ENCODE measurements at places on chromosomes 6 and 20.

DNA sequence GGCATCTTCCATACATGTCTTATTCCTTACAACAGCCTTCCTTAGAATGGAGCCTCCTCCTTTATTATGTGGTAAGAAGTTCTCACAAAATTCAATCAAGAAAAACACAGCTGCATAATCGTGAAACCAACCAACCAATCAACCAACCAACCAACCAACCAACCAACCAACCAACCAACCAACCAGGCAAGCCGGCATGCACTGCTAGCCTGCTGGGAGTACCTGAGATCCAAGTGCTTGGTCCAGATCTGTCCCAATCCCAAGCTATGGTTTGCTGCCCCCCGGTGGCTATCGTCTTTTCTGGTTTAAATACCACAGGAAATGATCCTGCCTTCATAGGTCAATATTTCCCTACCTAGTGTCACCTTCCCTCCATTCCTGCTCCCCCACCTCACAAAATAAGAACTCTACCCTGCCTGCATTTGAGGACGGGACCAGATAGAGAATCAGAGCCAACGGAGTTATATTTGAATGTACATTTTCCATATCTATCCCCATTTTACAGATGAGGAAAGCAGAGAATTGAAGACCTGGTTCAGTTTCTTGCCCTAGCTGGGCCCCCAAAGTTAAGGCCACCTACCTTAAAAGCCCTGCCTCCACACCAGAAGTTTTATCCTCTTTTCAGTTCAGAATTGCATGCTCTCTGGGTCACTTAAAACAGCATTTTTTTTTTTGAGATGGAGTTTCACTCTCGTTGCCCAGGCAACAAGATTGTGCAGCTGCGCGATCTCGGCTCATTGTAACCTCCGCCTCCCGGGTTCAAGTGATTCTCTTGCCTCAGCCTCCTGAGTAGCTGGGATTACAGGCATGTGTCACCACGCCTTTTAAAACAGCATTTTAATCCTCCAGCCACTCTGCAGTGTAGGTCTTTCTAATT, 27.1 kb downstream of the RAB44 start:
- DNase-seq, result peak; percentile 17

DNA sequence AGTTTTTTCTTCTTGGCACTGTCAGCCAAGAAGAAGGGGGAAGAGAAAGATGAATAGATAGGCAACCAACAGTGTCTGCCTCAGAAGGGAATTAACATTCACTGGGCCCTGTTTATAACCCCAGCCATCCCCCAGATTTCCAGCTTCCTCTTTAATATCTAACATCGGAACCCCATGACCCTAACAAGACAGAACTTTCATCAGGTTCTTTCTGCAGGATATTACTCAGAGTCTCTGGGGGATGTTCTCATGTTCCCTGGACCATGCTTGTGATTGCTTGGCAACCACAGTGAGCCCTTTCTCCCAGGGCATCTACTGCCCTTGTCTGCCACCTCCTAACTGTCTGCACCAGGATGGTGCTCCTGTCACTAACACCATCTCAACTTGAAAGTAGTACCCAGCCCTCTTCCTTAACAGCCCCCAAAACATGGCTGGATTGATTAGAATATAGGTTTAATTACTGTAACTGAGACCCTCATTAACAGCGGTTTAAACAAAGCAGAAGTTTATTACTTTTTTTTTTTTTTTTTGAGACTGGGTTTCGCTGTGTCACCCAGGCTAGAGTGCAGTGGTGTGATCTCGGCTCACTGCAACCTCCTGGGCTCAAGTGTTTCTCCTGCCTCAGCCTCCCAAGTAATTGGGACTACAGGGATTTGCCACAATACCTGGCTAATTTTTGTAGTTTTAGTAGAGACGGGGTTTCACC, 12.0 kb upstream of the PTPN1 start:
- no peak for DNase-seq

DNA sequence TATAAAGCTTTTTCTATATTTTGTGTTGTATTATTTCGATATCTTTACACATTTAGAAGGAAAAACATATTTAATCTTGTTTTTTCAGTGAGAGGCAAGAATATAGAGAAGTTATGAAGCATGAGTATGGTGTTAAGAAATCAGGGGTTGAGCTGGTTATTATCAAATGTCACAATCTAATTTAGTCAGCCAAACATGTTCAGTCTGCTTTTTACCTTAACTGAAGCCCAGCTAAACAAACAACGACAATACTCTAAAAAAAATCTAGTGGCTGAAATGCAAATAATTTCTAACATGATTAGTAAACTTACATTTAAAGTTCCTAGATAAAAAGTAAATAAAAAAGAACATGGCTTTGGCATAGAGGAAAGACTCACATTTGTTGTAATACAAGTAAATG, 433.8 kb upstream of the NRSN1 start:
- DNase-seq, result no peak

DNA sequence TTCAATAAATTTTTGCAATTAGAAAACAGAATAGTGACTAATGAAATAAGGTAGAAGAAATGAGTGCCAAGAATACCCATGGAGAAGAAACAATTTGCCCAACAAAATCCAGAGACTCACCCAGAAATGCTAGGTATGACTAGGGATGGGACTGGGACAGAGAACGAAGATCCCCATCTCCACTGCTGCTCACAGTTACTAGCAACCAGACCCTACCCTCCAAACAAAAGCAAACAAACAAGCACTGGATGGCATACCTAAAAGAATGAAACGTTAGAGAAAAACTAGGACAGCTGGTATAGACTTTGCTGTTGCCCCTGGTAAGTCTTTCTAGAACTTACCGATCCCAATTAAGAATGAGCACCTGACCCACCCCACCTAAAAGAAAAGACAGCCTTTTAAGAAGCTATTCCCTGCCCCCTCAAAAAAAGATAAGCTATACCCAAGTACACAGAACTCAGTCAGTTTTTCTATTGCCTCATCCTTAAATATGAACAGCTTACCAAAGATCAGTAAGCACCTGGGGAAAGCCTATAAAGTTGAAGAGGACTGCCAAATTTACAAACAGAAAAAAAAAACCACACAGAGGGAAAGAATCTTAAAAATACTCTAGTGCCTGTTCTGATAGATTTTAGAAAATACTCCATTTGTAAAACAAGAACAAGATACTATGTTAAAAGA, 31.7 kb downstream of the REPS1 start:
- DNase-seq, result no peak

GRCh38 chr20:53171065-53171464, 198.9 kb downstream of the TSHZ2 start:
- no peak for DNase-seq

- no peak for DNase-seq
Observed at GRCh38 chr6:167704396-167704901, 122.3 kb upstream of the AFDN start.

DNA sequence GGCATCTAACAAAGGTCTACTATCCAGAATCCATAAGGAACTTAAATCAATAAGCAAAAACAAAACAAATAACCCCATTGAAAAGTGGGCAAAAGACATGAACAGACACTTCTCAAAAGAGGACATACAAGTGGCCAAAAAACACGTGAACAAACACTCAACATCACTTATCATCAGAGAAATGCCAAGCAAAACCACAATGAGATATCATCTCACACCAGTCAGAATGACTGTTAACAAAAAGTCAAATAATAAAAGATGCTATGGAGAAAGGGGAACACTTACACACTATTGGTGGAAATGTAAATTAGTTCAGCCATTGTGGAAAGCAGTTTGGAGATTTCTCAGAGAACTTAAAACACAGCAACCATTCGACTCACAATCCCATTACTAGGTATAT, 19.4 kb upstream of the VNN1 start:
- DNase-seq, result no peak

GRCh38 chr6:3732345-3733141, 19.0 kb downstream of the PXDC1 start:
- peak; percentile 26 for DNase-seq

GRCh38 chr6:73782911-73783310, 86.9 kb downstream of the CD109 start:
- DNase-seq, result no peak

DNA sequence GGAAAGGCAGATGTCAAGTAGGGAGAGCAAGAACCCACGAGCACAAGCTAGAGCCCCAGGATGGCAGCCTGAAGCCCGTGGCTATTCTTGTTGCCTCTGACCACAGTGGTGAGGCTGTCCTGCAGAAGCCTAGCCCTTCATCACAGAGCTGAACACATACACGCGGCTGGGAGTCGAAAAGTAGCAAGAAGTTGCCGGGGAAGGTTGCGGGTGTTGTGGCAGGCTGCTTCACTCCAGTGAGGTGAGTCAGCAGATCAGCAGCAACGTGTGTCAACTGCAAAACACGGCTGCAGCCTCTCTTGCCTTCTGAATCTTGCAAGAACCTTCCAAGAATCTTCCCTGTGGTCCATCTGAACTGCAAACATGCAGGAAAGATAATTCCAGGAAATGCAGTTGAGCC, 10.6 kb upstream of the STX16 start:
- no peak for DNase-seq

- DNase-seq, result no peak
Observed at GRCh38 chr6:16722630-16723029, 38.6 kb downstream of the ATXN1 start.

DNA sequence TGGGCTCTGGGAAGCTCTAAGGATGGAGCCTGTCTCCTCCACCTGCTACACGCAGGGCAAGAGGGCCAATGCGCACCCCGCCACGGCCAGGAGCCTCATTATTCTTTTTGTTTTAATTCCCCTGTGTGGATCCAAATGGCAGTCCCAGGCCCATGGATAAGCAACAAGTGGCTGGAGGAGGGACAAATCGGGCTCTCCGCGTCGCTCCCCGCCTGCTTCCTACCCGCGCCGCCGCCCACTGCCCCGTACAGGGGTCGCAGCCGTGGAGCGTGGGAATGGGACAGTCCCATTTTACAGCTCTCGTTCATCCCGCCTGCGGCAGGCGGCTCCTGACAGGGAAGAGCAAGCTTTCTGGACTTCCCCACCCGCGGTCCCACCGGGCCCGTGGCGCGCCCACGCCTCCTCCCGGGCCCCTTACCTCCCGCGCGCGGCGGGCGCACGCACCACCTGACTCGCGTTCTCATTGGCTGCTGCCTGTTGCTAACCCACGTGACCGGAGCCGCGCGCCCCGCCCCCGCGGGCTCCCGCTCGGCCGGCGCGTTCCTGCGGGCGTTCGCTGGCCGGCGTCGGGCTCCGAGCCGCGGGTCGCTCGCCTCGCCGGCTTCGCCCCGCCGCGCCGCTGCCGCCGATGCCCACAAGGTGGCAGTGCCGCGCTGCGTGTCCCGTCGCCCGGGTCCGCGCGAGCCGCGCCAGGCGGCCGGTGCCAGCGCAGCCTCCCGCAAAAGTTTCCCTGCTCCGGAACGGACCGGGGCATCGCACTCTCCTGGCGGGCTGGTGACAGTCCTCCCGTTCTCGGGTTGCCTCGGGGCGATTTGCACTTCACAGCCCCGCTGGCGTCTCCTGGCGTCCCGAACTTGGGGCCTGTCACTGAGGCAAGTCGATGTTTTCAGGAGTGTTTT, 93.3 kb downstream of the CD83 start:
- DNase-seq, result peak; percentile 78

GRCh38 chr6:723540-723939, 30.6 kb upstream of the EXOC2 start:
- DNase-seq, result no peak

GRCh38 chr6:143125455-143125854, 64.8 kb downstream of the AIG1 start:
- DNase-seq, result no peak
